ENCODE measurements at places on chromosomes 3 and 15.

GRCh38 chr15:65827065-65827464, 35.0 kb upstream of the DENND4A start:
- DNase-seq = no peak

DNA sequence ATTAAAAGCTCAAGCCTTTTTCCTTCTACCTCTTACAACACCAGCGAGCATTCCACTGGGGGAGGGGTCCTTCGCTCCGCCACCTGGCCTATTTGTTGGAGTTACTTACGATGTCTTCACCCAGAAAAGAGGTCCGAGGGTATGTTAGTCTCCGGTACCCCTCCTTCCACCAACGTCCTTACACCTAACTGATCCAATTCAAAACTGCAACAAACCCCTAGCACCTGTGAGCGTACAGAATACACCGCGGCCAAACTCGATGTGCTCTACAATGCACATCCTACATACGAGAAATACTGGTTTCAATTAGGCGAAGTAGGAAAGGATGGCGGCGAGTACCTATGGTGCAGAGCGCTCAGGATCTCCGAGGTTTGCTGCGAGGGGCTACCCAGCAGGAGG, 944 bp downstream of the SLITRK3 start:
- no peak for DNase-seq

DNA sequence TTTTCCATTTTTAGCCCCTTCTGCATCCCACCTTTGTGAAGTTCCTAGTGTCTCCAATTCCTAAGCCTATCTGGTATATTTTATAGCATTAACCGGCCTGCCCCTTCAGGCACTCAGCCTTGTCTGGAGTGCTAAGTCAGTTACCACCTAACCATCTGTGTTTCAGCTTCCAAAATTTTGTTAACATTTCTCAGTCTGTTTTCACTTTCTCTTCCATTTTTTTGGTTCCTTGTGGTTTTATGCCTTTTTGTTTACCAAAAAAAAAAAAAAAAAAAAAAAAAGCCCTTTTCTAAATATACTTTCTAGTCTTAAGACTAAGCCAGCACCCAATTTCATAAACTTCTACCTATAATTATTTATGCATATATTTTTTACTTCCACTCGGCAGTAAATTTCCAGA, 92.4 kb downstream of the CSNK1G1 start:
- no peak for DNase-seq

DNA sequence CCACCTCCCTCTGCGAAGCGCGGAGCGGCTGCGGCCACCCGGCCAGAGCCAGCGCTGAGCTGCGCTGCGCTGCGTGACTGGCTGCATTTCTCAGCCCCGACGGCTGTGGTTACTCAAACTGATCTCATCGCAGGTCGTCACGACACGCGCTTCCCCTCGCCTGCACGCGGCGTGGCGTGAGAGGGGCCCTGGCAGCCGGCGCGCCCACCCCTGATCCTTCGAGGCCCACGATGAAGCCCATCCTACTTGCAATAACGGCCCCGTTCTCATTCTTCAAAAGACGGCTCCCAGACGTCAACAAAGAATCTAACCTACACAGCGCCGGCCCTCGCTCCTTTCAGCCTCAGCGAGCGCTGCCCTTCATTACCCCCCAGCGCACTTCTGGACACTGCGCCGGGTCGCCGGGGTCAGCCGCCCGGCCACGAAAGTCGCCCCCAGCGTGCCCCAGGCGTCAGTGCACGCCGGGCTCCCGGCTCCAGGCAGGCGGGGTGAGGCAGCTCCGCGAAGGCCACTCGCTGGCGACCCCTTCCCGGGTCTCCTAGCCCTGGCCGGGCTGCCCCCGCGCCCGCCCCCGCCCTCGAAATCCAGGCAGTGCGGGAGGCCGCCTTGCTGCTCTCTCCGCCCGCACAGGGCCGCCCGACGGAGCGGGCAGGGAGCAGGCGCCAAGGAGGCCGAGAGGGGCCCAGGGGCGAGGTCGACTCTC, 9.9 kb upstream of the LEKR1 start:
- no peak for DNase-seq

DNA sequence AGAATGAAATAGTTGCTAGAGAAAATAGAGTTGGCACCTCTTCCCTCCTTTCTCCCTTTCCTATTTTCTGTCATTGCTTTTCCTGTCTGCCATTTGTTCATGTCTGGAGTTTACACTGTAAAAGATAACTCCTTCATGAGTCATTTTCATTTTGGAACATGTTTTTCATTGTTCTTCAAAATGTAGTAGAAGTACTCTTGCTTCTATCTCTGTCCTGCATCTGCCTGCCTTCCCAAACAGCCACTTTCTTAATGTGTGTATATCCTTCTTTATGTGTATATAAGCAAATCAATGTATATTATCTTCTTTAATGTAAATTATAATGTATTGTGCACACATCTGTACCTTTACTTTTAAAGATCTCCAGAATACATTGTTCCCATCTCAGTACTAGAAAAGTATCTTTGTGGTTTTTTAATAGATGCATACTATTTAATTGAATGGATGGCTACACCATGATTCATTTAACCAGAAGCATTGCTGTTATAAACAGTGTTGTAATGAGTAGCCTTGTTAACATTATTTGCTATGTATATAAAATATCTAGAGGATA, 41.1 kb downstream of the TSC22D2 start:
- no peak for DNase-seq

GRCh38 chr3:140344601-140345205, 333.2 kb upstream of the TRIM42 start:
- DNase-seq = no peak

DNA sequence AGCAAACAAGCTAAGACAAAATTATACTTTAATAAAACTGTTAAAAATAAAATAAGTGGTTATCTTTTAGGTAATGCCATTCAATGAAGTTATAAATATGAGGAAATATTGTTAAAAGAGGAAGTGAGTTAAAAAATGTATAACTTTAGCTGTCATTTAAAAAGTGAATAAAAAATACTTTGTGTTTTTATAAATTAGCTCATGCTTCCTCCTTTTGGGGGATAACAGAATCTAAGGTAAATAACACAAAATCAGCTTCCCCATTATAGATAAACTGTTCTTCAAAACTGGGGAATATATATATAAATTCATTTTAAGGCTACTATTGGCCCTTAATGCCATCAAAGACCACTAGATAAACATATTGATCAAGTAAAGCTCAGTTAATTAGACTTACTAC, 113.7 kb upstream of the AADACL2 start:
- DNase-seq = no peak

Measured in DMS79 (cell line).